ENCODE measurements at places on chromosomes 3 and 15.

- no peak for DNase-seq
Observed at GRCh38 chr3:15186101-15186476, 20.0 kb upstream of the CAPN7 start.

DNA sequence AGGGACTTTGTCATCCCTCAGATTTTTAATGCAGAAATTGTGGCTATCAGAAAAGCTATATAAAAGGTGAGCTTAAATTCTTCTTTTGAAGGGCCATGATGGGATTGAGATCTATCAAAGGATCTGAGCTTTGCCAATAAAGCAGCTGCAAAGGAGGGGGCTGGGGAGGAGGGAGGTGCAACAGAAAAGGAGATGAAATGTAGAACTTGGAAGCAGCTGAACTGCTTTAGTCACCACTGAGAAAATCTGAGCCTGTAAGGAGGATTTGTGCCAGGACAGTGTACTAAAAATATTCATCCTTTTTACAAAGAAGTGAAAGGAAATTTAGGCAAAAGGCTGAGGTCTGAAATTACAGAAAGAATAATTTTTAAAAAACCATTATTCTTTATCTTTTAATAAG is 10.4 kb downstream of the TSPAN3 start:
- no peak for DNase-seq

DNA sequence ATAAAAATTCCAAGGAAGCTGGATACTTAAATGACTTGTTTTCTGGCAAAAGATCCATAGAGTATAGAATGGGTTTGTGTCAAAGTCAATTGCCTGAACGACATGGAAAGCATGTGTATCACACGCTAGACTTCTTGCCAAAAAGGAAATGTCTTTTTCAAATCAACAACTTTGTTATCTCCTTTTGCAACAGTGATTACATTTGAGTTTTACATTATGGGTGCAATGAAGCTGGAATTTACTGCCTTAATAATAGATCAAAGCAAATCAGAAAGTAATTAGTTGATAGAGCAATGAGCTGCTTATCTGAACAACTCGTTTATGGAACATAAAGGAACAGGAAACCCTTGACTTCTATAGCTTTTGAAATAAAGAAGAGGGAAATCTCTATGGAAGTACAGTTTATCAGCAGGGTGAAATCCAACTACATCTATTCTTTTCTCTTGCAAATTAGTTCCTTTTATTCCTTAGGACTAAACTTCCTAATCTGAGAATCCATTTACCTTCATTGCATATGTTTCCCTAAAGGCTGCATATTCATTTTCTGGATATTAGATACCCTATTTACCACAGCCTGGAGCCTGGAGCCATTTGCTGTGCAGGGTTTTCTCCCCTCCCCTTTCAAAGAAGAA is 415.1 kb upstream of the NECTIN3 start:
- no peak for DNase-seq

DNA sequence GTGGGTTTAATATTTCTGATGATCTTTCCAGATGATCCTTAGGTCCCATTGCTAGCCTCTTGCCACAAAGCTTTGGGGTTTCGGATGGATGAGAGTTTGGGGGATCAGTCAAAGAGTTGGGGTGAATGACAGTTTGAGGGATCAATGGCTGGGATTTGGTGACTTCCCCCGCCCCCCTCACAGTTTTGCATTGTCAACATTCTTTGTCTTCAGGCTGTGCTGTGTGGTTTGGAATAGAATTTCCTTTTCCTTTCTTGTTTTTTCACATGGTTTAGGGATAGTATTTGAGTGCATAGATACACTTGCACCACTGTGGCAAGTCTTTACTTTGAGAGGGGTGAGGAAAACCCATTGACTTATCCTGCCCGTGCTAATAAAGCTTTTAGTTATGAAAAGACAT is 14.3 kb downstream of the MEF2A start:
- DNase-seq: no peak

GRCh38 chr3:152148579-152148978 is 120.2 kb upstream of the MBNL1 start:
- no peak for DNase-seq

GRCh38 chr3:94098452-94098851 is 35.6 kb downstream of the NSUN3 start:
- DNase-seq: peak; percentile 68

- DNase-seq: no peak
Observed at GRCh38 chr3:27345959-27346865, 23.0 kb downstream of the NEK10 start.

DNA sequence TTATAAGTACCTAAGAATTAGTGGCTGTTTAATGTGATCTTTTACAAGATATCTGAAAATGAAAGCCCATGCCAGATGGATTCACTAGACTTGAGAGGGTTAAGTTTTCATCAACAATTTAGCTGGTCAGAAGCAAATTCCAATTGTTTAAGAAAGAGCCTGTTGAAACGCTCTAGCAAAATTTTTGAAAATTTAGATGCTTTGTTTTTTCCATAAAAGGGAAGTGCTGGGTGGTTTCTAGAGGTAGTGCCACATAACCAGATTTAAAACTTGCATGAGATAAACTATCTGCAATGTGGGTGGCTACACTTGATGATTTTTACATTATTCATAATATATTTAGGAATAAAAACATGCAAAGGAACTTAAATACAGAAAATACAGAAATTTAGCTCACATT is 48.5 kb upstream of the SKIL start:
- no peak for DNase-seq

DNA sequence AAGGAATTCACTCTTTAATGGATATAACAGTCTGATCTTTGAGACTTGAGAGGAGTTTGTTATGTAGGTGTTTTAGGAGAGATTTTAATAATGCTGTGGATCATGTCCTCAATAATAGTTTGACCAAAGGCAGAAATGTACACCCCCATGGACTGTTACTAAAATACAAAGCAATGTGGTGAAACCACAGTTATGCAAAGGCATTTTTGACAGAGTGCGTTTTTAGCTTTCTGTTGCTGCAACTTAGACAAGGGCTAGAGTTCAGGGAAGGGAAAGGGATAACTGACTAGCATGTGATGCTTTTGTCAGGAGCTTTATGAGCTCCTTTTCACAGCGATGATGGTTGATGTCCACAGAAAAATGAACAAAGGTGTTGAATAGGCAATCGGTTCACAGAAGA is 3.6 kb upstream of the STARD5 start:
- peak; percentile 50 for DNase-seq

DNA sequence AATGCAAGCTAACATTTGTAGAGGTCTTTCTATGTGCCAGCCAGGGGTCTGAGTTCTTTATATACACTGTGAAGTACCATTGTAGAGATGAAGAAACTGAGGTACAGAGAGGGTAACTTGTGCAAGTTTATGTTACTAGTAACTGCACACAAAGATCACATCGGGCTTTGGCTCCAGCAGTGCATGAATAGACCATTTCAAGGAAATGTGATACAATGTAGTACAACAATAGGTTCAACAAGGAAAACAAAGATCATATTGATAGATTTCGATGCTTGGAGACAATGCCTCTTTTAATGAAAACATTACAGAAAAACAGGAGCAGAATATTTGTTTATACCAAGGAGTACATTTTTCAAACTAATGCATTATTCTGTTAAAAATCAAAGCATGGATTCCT is 115.3 kb downstream of the POLR2M start:
- no peak for DNase-seq

DNA sequence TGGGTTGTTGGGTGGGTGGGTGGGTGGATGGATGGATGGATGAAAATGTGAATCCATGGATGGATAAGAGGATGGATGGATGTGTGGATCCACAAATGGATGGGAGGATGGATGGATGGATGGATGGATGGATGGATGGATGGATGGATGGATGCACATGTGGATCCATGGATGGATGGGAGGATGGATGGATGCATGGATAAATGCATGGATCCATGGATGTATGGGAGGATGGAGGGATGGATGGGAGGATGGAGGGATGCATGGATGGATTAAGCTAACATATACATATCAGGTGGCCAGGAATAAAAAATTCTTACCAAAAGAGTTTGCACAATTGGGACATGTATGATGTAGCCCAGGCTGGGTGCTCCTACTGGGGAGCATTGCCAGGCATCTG is 195.3 kb downstream of the FEZF2 start:
- DNase-seq: no peak

- DNase-seq: no peak
Observed at GRCh38 chr15:98226578-98226977, 266.1 kb downstream of the ARRDC4 start.

- DNase-seq: no peak
Observed at GRCh38 chr15:82132096-82132495, 86.3 kb upstream of the MEX3B start.

DNA sequence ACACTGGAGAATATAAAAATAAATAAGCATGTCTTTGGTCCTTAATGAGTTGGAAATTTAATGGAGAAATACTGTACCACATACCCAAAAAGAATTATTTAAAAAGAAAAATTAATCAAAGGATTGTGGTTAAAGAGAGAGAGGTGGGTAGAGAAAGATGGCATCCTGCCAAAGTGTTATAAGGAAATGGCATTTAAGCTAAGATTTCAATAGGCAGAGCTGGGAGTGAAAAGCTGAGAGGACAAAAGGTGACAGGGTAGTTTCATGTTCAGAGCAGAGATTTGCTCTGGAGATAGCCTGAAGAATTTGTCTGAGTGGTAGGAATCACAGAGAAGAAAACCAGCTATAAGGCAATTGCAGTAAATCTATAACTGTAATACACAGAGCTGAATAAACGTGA is 181.0 kb downstream of the SI start:
- DNase-seq: no peak

- DNase-seq: no peak
Observed at GRCh38 chr3:96101006-96101560, 713.3 kb upstream of the EPHA6 start.

DNA sequence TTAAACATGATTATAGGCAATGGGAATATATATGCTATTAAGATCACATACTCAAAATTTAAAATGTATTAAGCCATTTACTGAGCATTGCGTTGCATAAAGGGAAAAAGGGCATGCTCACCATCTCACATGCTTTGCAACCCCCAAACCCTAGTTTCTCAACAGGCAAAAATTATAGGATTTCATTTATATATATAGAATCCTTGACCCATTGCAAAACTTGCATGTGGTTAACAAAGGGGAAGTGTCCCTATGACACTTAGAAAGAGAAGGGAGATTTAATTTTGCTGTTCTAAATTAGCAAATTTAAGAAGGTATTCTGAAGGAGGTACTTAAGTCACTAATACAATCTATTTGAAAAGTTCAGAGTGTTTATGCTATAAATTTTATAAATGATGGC is 837.8 kb downstream of the DIPK2A start:
- peak; percentile 91 for DNase-seq

DNA sequence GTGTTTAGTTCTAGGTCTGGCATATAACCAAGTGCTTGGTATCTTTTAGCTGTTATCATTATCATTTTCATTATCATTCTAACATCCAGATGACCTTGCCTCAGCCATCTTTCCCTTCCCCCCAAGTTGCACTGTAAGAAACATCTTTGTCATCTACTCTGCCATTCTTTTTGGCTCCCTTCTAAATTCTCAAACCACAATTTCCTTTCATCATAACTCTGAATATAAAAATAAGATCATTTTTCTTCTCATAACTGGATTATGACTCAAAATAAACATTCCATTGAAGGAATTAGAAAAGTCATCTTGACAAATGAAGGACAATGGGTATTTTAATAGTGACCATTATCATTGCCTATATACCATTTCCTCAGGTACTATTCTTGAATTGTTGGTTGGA is 786.2 kb downstream of the AGBL1 start:
- no peak for DNase-seq

- no peak for DNase-seq
Observed at GRCh38 chr3:141412936-141413354, 44.6 kb downstream of the ZBTB38 start.

- DNase-seq: no peak
Observed at GRCh38 chr15:81492969-81493645, 119.1 kb upstream of the TMC3 start.

GRCh38 chr15:83899670-83900069 is 245.7 kb downstream of the ADAMTSL3 start:
- no peak for DNase-seq

GRCh38 chr3:172541945-172542488 is 18.8 kb upstream of the TNFSF10 start:
- no peak for DNase-seq

GRCh38 chr15:81954158-81954783 is 91.5 kb downstream of the MEX3B start:
- no peak for DNase-seq

GRCh38 chr3:14820156-14820555 is 1.4 kb downstream of the FGD5 start:
- no peak for DNase-seq

DNA sequence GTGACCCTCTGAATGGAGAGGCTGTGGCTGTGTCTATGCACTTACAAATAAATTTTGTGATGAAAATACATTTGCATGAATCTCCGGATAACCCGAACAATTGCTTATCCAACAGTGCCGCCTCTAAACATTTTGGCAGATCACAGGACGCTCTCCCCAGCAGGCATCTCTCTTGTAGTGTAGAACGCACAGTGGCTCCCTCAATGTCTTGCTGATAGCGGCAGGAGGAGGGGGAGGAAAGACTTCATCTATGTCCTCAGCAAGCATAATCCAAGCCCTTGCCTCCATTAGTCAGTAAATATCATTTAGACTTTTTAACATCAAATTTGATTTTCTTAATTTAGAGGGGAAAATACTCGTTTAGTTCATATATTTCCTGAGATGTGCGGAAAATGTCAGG is 318.1 kb upstream of the IGF1R start:
- DNase-seq: no peak

GRCh38 chr3:184748219-184749135 is 36.6 kb upstream of the MAGEF1 start:
- DNase-seq: peak; percentile 82

GRCh38 chr15:62571072-62571471 is 406.0 kb upstream of the C2CD4B start:
- DNase-seq: no peak

- DNase-seq: no peak
Observed at GRCh38 chr15:39587096-39587721, 6.3 kb downstream of the THBS1 start.

GRCh38 chr3:169999433-169999832 is 32.8 kb downstream of the SEC62 start:
- DNase-seq: no peak

DNA sequence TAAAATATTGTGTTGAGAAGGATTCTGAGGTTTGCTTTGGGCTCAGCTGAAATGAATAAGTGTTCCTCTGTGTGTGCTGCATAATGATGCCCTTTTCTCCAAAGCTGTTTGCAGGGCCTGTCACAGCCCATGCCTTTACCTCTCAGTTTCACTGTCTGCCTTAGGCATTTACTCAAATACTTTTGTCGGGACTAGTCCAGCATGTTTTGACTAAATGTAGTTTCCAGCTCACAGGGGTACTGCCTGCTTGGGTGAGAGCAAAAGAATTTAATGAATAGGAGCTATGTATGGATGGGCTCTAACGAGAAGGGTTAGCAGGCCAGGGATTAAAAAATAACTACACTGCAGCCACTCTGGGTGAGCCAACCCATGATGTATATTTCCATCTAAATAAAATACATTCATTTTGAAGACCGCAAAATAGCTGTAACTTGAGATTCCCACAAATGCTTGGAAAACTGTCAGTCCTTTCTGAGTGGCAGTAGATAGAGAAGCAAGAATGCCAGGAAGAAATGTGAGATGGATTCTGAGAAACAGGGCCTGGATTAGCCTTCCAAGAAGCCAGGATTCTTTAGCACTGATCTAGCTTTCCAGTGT is 549.2 kb upstream of the TBL1XR1 start:
- DNase-seq: no peak

Data from MV-4-11 (cell line).